ENCODE measurements at places on chromosomes 11 and 22. TPM values are rescaled to one million over a fixed set of nuclear protein-coding genes. Genes with fewer than 3 reads are reported as not detected.

GLYATL2 gene
- total RNA-seq, result 0.38 TPM

BAIAP2L2 gene
- 3.3 TPM for total RNA-seq

A4GALT gene
- 22.0 TPM for total RNA-seq

RBM7 gene
- 11.8 TPM for total RNA-seq

FIBP gene
- 35.7 TPM for total RNA-seq

KRTAP5-9 gene
- not detected for total RNA-seq

CDPF1 gene
- 3.0 TPM for total RNA-seq

OR5J2 gene
- total RNA-seq, result not detected

FGF4 gene
- total RNA-seq, result not detected

CARD10 gene
- 11.6 TPM for total RNA-seq

FREY1 gene
- total RNA-seq, result 1.2 TPM

PHF5A gene
- total RNA-seq, result 21.5 TPM

ZNF214 gene
- 2.1 TPM for total RNA-seq

PICK1 gene
- total RNA-seq, result 26.3 TPM

LRRC4C gene
- total RNA-seq, result 0.30 TPM

SNX32 gene
- total RNA-seq, result not detected

ESAM gene
- total RNA-seq, result 10.6 TPM

APOBEC3G gene
- total RNA-seq, result 12.1 TPM

SHANK3 gene
- 4.6 TPM for total RNA-seq

OR51G2 gene
- total RNA-seq, result not detected

CASP12 gene
- total RNA-seq, result not detected

CST6 gene
- 58.5 TPM for total RNA-seq

RBX1 gene
- 64.0 TPM for total RNA-seq

C11orf42 gene
- total RNA-seq, result not detected

MAPK1 gene
- total RNA-seq, result 45.6 TPM

SGSM1 gene
- 0.15 TPM for total RNA-seq

GAL3ST1 gene
- total RNA-seq, result 2.4 TPM

OR6A2 gene
- 0.79 TPM for total RNA-seq

JHY gene
- 0.91 TPM for total RNA-seq

VWCE gene
- 1.5 TPM for total RNA-seq

TTC17 gene
- 106 TPM for total RNA-seq

TMEM223 gene
- total RNA-seq, result 13.2 TPM
